ENCODE measurements at places on chromosomes 12 and 14.

- DNase-seq, result no peak
Measured at GRCh38 chr14:104169005-104169698, 30.8 kb downstream of the KIF26A start.

- DNase-seq, result no peak
Measured at GRCh38 chr12:120132863-120133385, 16.4 kb upstream of the RAB35 start.

DNA sequence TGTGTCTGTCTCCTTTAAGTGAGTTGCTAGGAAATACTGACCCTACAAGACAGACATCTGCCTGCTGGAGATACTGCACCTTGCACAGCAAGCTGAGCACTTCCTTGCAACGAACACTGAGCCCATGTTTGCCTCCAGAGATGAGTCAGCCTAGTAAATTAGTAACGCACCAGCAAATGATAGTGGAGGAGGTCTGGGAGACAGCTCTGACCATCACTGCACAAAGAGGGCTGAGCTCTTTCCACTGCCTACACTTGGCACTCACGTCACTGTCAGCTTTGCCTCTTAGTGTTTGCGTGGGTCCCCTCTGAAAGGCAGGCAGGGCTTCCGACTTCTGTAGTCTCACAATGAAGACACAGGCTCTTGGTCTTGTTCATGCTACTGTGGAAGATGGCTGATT is 109.0 kb downstream of the APAF1 start:
- no peak for DNase-seq

DNA sequence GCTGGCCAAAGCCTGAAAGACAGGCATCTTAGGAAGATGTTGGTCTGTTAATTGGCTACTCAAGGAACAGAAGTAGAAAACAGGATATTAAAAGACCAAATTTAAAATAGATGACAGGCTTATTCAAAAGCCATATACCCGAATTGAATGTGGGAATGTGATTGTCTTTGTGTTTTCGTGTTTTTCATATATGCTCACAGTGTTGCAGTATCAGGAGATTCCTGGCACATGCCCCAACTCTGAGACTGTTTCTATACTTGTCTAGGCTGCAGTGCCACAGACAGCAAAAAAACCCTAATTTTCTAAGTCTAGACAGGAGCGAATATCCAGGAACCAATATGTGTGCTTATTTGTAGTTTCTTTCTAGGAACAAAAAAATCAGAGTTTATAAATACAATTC is 57.4 kb upstream of the KRR1 start:
- DNase-seq, result no peak

GRCh38 chr12:53330671-53331070 is 5.5 kb downstream of the SP7 start:
- DNase-seq, result no peak

DNA sequence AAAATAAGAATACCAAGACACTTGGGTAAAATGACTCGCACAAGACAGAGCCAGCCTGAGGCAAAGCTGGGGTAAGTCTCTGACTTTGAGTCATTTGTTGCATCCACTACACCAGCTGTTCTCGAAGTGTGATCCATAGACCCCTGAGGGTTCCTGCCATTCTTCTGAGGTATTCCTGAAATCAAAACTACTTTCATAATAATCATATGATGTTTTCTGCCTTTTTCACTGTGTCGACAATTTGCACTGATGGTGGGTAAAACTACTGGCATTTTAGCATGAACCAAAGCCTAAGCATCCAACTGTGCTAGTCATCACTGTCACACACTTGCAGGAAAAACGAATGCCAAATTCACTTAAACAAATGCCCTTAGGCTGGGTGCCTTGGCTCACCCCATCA is 135.5 kb upstream of the FUT8 start:
- no peak for DNase-seq

- DNase-seq, result no peak
Measured at GRCh38 chr12:25100194-25101091, 94.5 kb downstream of the DNAI7 start.

- DNase-seq, result no peak
Measured at GRCh38 chr12:49975318-49975761, 2.6 kb downstream of the AQP6 start.

DNA sequence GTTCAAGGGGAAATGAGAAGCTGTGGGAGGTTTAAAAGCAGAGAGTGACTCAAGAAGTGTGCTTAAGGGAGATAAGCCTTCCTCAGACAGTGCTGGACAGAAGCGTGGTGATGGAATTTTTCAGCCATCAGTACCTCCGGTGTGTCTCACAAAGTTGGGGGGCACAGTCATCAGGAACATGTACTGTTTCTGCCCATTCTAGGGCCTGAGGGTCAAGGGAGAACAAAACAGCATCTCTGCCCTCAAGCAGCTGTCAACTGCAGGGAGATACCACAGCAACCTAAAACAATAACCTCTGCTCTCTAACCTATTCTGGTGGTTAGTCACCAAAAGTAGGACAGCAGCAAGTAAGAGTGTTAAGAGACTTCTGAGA is 2.0 kb upstream of the STON2 start:
- no peak for DNase-seq

DNA sequence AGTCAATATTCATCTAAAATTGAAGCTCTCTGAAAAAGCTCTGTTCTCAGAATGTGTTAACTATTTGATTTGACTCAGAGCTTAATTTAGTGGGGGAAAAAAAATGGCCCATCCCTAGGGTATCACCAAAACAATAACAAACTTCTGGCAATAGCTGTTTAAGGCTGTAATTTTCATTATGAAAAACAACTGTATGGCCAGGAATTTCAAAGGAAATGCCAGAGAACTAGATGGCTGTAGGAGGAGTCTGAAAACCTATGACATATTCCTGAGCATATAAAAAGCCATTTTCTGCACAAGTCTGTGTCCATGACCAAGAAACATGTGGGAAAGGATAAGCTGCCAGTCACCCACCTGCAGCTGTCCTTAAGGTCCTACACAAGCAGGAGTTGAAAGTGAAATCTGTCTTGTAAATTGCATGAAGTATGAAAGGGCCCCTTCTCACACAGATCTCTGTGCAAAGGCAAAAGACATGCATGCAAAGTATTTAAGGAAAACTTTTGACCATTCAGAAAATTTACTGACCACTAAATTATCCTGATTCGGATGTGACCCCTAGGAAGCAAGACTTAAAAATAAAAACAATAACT is 299.1 kb downstream of the BTG1 start:
- no peak for DNase-seq

- no peak for DNase-seq
Measured at GRCh38 chr12:48388460-48388859, 37.7 kb upstream of the ZNF641 start.

GRCh38 chr14:34437729-34438080 is 24.3 kb downstream of the SPTSSA start:
- DNase-seq, result no peak

DNA sequence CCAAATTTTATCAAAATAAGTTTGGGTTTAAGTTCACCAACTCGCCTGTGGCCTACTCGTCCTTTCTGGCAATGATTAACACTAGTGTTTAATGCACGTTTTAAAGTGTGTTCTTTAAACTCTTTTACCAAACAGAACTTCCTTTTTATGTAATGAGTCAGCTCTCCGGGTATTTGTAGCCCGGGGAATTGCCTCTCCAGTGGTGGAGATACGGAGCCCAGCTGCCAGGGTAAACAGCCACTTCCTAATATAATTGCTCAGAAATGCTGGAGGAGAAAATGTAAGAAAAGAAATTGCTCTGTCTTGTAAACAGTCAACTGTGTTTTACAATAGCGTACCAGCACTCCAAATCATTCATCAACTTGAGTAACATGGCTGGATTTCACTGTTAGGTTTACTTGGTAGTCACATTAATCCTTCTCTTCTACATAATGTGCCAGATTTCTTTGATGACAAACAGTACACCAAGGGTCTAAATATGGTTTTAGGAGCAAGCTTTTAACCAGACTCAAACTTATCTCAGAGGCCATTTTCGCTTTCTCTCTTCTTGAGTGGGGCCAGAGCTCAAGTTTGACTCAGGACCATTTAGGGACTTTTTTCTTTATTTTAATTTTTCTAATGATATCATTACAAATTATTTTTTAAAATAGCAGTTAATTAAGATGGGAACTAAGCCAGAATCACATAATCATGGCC is 101.2 kb upstream of the SLC38A2 start:
- DNase-seq, result no peak

DNA sequence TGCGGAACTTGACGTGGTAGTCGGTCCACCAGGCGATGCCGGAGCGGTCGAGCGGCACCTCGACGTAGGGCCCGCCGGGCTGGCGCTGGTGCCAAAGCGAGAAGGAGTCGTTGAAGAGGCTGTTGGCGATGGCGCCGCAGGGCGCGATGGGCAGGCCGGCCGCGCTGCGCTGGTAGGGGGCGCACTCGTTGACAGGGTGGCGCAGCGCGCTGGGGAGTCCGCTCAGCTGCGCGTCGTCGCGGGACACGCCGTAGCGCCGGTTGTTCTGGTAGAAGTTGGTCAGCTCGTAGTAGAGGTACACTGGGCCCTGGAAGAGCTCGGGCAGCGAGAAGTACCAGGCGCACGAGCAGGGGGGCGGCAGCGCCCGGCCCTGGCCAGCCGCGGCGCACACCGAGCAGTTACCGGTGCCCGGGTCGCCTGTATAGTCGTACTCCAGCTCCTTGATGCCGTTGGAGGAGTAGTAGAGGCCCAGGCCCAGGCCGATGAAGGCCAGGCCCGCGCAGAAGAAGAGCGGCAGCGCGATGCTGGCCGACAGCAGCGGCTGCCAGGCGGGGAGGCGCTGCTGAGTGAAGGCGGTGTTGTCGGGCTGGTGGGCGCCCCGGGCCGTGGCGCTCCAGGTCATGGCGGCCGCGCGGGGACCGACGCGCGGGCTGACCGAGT is 482 bp downstream of the TMEM30B start:
- DNase-seq, result peak; percentile 68

DNA sequence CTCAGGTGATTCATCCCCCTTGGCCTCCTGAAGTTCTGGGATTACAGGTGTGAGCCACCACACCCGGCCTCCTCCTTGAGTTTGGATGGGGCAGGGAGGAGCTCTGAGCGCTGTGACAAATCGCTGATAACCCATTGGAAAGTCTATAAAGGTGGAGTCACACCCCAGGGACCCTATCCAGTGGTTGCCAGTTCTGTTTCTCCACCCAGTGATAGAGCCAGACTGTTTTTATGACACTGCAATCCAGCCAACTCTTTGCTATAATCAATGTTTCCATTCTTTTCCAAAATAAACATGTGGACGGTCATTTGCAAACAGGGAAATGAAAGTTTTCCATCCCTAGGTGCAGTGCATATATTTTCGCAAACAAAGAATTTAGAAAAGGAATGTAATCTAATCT is 142.0 kb upstream of the PELI2 start:
- DNase-seq, result no peak

- DNase-seq, result no peak
Measured at GRCh38 chr12:51871126-51871525, 16.8 kb upstream of the ANKRD33 start.

- no peak for DNase-seq
Measured at GRCh38 chr14:24473211-24473610, 30.6 kb upstream of the SDR39U1 start.

DNA sequence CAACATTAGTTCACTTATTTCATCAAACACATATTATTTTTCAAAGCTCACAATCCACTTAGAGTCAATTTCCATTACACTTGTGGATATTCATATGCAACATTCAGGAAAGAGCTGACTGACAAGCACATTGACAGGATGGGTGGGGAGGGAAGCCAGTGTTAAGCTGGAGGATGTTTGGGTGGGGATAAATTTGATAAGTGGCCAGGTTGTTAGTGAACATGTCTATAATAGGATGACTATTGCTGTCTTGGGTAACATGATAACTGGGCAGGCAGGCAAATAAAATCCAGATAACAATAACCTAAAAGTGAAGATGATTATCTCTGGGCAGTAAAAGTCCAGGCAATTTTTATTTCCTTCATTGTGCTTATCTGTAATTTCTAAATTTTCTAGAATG is 73.8 kb upstream of the OSBPL8 start:
- no peak for DNase-seq

GRCh38 chr12:38113991-38114390 is 202.6 kb upstream of the ALG10B start:
- no peak for DNase-seq

- no peak for DNase-seq
Measured at GRCh38 chr12:6960593-6961277, 9.6 kb downstream of the PTPN6 start.

- DNase-seq, result no peak
Measured at GRCh38 chr12:113070117-113070906, 13.8 kb downstream of the DTX1 start.

GRCh38 chr14:64772397-64772950 is 68.2 kb downstream of the PLEKHG3 start:
- no peak for DNase-seq

DNA sequence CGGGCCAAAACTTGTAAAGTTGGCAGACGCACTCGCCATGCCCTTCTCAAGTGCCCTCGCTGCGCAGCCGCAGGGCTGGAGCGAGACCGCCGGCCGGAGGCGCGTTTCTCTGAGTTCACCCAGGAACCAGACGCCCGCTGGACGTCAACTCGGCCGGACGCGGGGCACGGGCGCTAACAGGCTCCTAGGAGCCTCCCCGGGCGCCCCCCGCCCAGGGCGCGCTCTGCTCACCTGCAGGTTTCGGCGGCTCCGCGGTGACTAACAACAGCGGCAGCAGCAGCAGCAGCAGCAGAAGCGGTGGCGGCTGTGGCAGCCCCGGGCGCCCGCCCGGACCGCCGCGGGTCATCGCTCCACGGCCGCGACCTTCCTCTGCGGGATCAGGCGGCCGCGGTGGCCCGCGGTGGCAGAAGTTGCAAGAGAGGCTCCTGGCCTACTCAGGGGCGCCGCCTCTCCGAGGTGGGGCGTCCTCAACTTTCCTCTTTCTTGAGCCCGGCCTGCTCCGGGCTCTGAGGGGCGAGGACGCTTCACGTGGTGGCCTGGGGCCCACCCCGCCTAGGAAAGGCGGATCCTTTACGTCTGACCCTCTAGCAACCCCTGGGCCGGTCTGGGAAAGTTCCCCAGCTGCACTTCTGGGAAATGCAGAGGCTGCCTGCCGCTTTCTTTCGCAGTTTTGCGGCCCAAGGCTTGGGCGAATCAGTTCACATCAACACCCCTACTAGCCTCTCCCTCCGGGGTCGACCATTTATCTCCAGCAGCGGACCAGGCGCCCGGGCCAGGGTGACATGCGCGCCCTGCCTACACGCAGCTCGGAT is at the start of gene PLBD1:
TSS of gene PLBD1 (minus strand) at position 533 of the 812 bp plus-strand sequence. CDS start at position 346, 187 bp downstream.
- no peak for DNase-seq

DNA sequence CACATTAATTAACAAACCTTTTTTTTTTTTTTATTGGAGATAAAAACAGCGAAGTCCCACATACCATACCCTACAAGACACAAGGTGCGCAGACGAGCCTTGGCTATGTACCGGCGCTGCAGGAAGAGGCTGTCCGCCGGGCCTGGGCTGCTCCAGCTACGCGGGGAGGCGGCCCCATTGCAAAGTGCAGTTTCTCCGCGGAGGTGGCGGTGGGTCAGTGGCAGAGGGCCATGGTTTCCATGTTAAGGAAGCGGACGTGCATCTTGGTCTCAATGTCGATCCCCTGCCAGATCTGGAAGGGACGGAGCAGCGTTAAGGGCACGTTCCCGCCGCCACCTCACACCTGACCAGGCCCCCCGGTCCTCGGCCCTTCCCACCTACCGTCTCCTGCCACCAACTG is 60.3 kb downstream of the TESC start:
- DNase-seq, result no peak

DNA sequence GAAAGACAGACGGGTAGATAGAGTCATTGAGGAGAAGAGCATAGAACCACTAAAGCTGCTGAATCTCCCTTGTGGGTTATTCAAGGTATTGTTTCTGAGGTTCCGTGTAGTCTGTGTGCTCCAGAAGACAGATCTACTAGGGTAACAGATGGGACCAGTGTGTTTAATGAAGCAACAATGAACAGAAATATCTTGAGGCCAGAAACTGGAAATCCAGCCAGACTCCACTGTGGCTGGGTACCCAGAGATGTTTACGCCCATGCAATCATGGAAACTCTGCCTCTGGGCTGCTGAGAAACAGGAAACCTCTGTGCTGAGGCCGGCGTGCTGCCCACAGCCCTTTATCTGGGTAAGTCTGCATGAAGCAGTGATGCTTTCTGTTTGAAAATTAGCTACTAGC is 8.3 kb downstream of the PROX2 start:
- no peak for DNase-seq
